ENCODE measurements at places on chromosomes 4 and X.

- peak; percentile 18 for DNase-seq
Measured at GRCh38 chrX:118346258-118347094, 570 bp downstream of the WDR44 start.

DNA sequence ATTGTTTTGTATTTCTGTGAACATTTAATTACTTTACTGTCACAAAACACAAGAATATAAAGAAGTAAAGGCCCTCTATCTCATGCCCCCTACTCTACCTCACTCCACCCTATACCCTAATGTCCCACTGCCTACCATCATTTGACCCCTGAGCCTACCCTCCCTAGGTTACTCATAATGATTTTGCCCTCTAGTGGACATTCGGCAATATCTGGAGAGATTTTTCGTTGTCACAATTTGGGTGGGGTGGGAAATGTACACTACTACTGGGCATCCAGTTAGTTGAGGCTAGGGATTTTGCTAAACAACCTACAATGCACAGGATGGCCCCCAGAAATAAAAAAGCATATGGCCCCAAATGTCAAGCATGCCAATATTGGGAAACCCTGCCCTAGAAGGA is 10.2 kb downstream of the TEX13A start:
- no peak for DNase-seq

- DNase-seq = no peak
Measured at GRCh38 chrX:152642931-152643564, 5.4 kb downstream of the GABRQ start.

GRCh38 chrX:153845842-153846241 is 15.5 kb upstream of the PDZD4 start:
- DNase-seq = peak; percentile 3

- no peak for DNase-seq
Measured at GRCh38 chr4:15779809-15780208, 1.7 kb downstream of the CD38 start.

DNA sequence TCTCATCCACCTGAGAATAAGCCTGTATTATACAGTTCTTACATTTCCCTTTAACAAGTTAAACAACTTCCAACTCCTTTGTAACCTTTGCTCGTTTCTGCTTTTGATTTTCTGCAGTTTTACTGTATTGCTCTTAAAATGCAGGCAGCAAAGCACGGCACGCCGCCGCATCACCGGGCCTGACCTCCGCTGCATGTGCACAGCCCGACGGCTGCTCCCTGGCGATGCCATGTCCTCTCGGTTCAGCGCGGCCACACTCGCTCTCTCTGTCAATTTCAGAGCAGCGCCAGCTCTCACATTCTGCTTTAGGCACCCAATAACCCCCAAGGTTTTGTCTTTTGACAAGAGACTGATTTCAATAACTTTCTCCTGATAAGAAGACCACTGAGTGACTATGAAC is 60.3 kb downstream of the DCTD start:
- DNase-seq = no peak

GRCh38 chr4:55866290-55866907 is 13.0 kb downstream of the EXOC1 start:
- peak; percentile 92 for DNase-seq

- DNase-seq = no peak
Measured at GRCh38 chrX:150156615-150157014, 206.5 kb upstream of the MAMLD1 start.

GRCh38 chr4:10296730-10297129 is 160.5 kb downstream of the ZNF518B start:
- peak; percentile 46 for DNase-seq

DNA sequence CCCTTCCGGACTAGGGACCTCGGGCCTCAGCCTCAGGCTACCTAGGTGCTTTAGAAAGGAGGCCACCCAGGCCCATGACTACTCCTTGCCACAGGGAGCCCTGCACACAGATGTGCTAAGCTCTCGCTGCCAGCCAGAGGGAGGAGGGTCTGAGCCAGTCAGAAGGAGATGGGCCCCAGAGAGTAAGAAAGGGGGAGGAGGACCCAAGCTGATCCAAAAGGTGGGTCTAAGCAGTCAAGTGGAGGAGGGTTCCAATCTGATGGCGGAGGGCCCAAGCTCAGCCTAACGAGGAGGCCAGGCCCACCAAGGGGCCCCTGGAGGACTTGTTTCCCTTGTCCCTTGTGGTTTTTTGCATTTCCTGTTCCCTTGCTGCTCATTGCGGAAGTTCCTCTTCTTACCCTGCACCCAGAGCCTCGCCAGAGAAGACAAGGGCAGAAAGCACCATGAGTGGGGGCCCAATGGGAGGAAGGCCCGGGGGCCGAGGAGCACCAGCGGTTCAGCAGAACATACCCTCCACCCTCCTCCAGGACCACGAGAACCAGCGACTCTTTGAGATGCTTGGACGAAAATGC is at the start of gene WAS:
Gene WAS, plus strand, starts transcription at position 389 of the 572 bp plus-strand sequence. Its CDS starts 55 bp downstream, at position 444.
- DNase-seq = no peak

- peak; percentile 43 for DNase-seq
Measured at GRCh38 chrX:77572322-77572721, 125.1 kb downstream of the FGF16 start.

DNA sequence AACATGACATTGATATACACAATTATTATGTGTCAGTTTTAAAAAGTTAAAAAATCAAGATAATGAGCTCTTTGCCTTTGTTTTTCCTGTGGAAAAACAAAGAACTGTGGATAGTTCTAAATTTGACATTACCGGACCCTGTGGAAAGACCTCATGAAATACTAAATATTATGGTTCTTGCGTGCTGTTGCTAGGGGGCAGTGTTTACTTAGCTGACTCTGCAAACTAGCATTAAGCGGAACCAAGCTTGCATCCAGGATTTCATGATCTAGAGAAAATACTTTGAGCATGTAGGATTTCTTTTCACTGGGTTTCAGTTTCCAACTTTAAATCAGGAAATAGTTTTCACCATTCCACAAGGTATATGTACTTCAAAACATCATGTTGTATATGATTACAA is 33.6 kb downstream of the CLCN4 start:
- peak; percentile 82 for DNase-seq

DNA sequence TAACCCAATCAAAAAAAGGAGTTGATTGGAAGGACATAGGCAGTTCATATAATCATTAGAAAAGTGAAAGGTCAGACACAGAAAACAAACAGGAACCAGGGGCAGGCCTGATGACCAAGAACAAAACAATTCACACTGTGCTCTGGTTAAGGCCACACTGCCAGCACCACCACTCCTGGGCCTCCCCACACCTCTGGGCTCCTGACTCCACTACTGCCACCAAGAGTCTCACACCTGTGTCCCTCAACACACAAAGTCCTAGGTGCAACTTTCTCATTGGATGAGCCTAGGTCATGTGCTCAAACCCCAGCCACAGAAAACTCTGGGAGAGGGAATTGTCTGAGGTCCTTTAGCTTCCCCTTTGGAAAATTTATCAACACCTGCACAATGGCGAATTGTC is 11.1 kb upstream of the FAM9C start:
- no peak for DNase-seq

GRCh38 chrX:22032084-22032483 is at the start of gene PHEX:
TSS of gene PHEX (plus strand) at chrX:22032325. CDS start at chrX:22033006, 681 bp downstream.
- no peak for DNase-seq

- no peak for DNase-seq
Measured at GRCh38 chr4:106303548-106304281, 12.3 kb downstream of the TBCK start.

- no peak for DNase-seq
Measured at GRCh38 chr4:5893004-5893580, at the start of gene CRMP1. TSS of gene CRMP1 (minus strand) at chr4:5893086. CDS start at chr4:5892969, 117 bp downstream.

DNA sequence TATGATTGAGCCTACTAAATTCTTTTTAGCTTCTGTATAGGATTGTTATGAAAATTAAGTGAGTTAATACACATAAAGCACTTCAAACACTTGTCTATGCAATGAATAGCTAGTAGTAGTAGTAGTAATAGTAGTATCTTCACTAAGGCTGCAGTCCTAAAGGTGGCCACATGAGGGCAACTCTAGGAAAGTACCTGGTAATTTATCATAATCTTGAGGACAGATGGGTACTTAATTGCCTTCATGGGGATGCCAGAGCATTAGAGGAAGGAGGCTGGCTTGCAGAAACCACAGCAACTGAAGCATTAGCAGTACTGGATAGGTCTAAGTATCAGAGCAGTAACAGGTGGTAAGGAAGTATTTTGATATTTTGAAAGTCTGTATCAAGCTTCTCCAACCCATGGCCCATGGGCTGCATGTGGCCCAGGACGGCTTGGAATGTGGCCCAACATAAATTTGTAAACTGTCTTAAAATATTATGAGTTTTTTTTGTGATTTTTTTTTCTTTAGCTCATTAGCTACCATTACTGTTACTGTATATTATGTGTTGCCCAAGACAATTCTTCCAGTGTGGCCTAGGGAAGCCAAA is 17.3 kb downstream of the NIPAL1 start:
- DNase-seq = peak; percentile 18

DNA sequence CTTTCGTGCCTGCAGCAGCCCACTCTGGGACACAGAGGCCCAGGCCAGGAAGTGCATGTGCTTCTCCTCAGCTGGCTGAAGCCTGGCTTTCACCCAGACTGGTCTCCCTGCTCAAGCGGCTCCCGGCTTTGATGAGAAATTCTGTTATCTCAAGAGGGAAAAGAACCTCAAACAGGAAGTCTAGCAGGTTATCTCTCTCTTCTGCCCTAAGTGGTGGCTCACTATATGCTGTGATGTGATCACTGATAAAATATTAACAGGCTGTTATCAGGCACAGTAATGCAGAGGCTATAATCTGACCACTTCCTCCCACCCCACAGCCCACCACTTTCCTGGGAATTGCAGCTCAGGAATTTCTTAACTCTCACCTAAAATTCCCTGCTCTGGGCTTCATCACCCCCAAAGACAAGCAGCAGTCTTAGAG is 13.3 kb downstream of the CLDN2 start:
- DNase-seq = peak; percentile 43

GRCh38 chr4:169179609-169180521 is 90.9 kb downstream of the SH3RF1 start:
- no peak for DNase-seq

- no peak for DNase-seq
Measured at GRCh38 chr4:56870946-56871345, 36.8 kb upstream of the REST start.

DNA sequence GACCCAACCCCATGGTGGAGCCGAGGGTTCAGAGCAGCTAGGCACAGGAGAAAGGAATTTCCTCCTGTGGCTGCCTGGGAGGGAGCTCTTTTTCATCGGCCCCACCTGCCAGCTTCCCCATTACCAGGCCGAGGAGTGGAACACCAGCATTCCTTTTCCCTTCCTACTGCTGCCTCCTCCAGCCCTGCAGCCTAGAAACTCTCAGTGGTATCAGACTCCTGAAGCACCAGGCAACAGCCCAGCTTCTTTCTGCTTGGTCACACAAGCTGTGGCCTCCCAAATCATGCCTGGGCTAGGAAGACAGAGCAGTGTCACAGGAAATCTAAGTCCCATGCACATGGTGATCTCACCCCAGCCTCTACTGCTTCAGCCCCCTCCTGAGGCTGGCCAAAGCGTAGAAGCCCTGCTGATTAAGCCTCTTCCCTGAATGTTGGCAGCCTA is 30.1 kb downstream of the RTL5 start:
- DNase-seq = no peak

- peak; percentile 49 for DNase-seq
Measured at GRCh38 chrX:23845351-23845817, 62.4 kb downstream of the APOO start.

- DNase-seq = peak; percentile 79
Measured at GRCh38 chr4:105620640-105621323, 68.4 kb downstream of the ARHGEF38 start.

GRCh38 chr4:189035091-189035490 is 895.9 kb downstream of the TRIML1 start:
- no peak for DNase-seq

DNA sequence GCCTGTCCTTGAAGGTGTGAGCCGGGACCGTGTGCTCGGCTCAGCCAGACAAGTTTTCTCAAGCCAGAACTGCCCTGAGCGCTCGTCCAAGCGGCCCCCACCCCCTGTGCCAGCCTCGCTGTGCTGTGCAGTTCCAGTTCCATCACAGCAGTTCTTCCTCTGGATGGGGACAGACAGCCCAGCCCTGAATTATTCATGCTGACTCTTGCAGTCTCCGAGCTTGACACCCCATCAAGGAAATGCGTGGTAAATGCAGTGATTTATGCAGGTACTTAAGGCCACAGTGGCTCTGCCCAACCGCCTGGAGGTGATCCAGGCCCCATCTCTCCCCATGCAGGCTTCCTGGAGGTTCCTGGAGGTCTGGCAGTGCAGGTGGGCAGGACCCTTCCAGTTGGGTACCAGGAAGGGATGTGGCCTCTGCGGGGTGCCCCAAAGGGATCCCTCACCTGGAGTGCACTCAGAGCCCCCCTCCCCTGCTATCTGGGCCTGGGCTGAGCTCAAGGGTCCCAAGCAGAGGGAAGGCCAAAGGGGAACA is 44.8 kb upstream of the HMX1 start:
- DNase-seq = no peak

GRCh38 chr4:128277856-128278255 is 9.8 kb downstream of the PGRMC2 start:
- no peak for DNase-seq

DNA sequence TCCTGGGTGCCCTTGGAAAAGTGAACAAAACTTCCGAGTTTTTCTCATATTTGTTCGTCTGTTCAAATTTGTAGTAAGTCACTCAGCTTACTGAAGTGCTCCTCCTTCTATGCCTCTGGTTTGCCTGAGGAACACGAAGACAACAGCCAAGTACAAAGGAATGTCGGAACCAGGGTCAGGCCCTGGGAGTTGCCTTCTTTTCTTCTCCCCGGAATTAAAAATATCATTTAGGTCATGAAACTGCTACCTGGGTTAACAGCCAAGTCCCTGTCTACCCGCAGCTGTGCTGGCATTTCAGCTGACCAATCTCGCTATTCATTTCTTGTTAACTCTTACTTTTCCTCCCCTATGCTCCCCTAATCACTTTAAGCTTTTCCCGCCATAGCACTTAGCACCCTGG is 137.6 kb upstream of the TEX13D start:
- no peak for DNase-seq

DNA sequence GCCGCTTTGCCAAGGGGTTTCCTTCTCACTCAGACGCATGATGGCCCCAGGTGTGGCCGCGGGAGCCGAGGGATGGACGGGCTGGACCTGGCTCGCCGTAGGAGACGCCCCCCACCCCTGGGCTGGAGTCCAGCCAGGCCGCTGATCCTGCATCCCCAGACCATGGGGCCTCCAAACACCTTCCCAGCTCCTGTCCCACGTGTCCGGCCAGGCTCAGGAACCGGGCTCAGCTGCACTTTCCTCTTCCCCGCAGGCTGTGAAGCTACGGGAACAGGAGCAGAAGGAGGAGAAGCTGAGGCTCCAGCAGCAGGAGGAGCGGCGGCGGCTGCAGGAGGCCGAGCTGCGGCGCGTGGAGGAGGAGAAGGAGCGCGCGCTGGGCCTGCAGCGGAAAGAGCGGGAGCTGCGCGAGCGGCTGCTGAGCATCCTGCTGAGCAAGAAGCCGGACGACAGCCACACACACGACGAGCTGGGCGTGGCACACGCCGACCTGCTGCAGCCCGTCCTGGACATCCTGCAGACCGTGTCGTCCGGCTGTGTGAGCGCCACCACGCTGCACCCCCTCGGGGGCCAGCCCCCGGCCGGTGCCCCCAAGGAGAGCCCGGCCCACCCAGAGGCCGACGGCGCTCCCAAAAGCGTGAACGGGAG is 9.1 kb downstream of the AKAP17A start:
- no peak for DNase-seq

- no peak for DNase-seq
Measured at GRCh38 chrX:119726900-119727555, 31.4 kb upstream of the SOWAHD start.
